ENCODE measurements at places on chromosomes 5 and 9.
A peak's percentile ranks its signal among the peaks of the same experiment; 100 is the strongest.

- DNase-seq, result no peak
Measured at GRCh38 chr5:153891394-153891793, 147.3 kb downstream of the FAM114A2 start.

- no peak for DNase-seq
Measured at GRCh38 chr5:10308844-10309243, 1.1 kb upstream of the CMBL start.

DNA sequence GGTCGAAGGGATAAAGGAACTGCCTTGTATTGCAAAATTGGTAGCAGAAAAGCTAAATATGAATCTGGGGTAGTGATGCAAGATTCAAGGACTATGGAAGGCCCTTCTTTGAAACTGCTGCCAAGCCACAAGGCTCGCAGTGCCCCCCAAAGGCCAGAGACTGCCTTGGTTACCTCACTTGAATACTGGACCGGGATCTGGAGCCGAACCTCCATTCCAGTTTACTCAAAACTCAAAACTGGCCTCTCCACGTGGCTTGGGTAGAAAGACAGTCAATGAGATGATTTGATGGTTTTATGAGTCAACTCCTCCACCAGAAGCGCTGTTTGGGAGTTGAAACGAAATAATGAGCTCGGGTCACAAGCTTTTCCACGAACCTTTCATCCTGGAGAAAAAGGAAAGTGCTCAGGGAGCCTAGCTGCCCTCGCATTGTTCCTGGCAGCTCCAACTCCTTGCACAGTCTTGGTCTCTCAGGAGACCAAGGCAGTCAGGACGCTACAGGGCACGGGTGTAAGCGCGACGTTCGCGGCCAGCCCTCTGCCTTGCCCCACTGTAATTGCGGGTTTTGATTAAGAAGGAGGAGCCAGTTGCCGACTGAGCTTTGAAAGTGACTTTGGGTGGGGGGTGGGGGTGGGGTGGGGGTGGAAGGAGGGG lies 2.8 kb downstream of the ST8SIA4 start:
- peak; percentile 63 for DNase-seq

- no peak for DNase-seq
Measured at GRCh38 chr9:113513536-113513935, 50.0 kb downstream of the RGS3 start.

- no peak for DNase-seq
Measured at GRCh38 chr5:133523961-133524586, 88.3 kb downstream of the FSTL4 start.

DNA sequence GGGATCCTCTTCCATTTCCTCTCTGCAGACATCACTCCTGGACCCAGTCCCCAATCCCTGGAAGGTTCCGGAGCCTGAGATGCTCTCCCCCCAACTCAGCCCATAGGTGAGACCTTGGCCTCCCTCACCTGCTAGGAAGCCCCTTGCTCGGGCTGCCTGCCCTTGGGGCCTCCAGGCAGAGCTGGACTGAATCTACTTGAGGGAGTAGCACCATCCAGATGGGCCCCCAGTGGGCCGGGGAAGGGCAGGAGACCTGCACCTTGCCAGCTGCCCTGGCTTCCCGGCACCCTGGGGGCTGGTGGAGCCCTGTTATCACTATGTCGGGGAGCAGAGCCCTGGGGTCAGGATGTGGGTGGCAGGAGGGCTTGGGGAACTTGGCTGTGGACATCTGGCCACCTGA lies 26.9 kb upstream of the TMEM250 start:
- no peak for DNase-seq

Data from NCI-H748 treated with DMSO at 0.1 percent for 48 hours (cell line).